ENCODE measurements at places on chromosomes 11 and 22.

- no peak for DNase-seq
Measured at GRCh38 chr11:113153847-113154246, 160.5 kb upstream of the TTC12 start.

GRCh38 chr11:45166604-45166897 lies 20.1 kb downstream of the PRDM11 start:
- no peak for DNase-seq

GRCh38 chr11:36431429-36432092 lies 78.5 kb downstream of the TRAF6 start:
- DNase-seq, result peak; percentile 99

GRCh38 chr11:111091321-111091938 lies 154.1 kb upstream of the POU2AF2 start:
- peak; percentile 21 for DNase-seq

GRCh38 chr11:10823152-10823579 lies 14.4 kb upstream of the EIF4G2 start:
- DNase-seq, result no peak

GRCh38 chr11:126477535-126478305 lies 122.2 kb downstream of the ST3GAL4 start:
- no peak for DNase-seq

- DNase-seq, result no peak
Measured at GRCh38 chr22:33654173-33654895, 265.9 kb downstream of the LARGE1 start.

DNA sequence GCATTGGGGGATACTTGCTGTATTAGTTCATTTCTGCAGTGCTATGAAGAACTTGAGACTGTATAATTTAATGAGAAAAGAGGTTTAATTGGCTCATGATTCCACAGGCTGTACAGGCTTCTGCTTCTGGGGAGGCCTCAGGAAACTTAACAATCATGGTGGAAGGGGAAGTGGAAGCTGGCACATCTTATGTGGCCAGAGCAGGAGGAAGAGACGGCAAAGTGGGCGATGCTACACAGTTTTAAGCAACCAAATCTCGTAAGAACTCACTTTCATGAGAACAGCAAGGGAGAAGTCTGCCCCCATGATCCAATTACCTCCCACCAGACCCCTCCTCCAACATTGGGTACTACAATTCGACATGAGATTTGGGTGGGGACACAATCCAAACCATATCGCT lies 55.1 kb downstream of the TMPRSS5 start:
- DNase-seq, result no peak

- no peak for DNase-seq
Measured at GRCh38 chr22:32789797-32790620, 11.5 kb upstream of the TIMP3 start.

GRCh38 chr22:41127451-41127850 lies 35.1 kb downstream of the EP300 start:
- no peak for DNase-seq

GRCh38 chr22:47781427-47782111 lies 1019.1 kb downstream of the TBC1D22A start:
- DNase-seq, result no peak

DNA sequence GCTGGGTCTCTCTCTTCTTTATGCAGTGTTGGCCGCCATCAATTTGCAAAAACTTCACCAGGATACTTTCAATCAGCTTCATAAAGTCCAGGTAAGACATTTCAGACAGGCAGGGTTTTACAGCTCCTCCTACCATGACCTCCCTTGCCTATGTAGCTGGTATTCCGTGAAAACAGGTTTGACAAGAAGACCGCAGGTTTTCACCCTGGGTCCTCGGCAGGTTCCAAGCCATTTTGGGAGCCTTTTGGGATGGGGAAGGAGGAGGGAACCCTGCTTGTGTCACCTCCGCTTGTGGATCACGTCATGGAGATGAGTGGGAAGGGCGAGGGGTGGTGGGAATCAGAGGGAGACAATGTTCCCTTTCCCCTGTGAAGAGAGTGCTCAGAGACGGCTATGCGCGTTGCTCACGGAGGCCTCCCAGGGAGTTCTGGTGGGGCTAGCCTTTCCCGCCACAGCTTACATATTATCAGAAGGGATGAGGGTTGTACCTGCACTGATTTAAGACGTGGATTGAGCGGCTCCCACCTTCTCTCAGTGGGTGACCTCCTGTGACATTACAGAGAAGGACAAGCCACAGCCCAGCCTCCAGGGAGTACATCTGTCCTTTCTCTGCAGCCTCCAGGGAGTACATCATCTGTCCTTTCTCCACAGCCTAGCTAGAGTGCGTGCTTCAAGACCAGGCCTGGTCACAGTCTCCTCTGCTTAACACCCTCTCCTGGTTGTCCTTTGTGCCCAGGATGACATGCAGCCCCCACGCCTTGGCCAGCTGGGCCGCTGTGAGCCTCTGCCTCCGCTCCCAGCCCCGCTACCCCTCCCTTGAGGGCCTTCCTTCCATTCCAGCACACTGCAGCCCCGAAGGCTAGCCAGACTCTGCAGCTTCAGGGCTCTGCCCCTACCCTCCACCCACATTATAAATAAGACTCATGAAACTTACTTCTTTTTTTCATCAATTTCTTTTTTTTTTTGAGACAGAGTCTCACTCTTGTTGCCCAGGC lies 17.2 kb downstream of the GLB1L3 start:
- DNase-seq, result no peak

GRCh38 chr11:8357505-8357888 lies 93.8 kb upstream of the LMO1 start:
- DNase-seq, result no peak

DNA sequence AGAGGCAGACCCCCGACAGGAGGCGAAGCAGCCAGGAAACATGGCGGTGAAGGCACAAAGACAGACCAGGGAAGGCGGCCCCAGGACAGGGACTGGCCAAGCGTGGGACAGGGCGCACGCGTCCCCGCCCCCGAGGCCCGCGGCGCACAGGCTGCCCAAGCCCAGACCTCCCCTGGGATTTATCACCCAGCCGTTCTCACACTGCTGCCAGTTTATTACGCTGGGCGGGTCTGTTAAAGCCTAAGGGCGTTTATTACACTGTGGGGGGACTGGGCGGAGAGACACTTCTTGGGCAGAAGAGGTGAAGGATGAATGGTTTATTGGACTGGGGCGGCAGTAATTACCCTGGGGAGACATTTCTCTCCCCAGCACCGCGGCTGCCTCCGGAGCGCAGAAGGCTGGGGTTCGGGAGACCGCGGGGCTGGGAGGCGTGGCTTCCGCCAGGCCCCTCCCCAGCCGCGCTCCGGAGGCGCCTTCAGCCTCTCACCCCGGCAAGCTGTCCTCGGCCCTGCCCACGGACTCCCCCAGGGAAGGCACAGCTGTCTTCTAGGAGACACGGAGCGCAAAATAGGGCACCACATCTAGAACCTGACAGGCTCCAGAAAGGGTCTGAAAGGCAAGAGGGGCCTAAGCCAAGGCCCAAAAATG lies 47.1 kb downstream of the SLC22A12 start:
- no peak for DNase-seq

DNA sequence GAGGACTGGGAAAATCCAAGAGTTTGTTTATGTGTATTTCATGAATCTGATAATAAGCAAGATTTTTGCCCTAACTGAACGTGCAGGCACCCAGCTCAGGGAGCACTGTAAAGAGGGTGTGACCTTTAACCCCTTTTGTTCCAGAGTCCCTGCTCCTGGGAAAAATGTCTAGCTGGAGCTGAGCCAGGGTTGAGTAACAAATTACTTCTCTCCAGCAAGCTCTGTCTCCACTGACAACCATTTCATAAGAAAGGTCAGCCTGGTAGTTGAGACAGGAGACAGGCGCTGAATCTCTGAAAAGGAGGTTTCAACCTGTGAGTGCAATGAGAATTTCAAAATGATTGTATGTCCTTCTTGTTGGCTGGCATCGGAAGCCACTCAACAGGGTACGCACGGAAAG lies 156.4 kb upstream of the NARS2 start:
- peak; percentile 35 for DNase-seq

DNA sequence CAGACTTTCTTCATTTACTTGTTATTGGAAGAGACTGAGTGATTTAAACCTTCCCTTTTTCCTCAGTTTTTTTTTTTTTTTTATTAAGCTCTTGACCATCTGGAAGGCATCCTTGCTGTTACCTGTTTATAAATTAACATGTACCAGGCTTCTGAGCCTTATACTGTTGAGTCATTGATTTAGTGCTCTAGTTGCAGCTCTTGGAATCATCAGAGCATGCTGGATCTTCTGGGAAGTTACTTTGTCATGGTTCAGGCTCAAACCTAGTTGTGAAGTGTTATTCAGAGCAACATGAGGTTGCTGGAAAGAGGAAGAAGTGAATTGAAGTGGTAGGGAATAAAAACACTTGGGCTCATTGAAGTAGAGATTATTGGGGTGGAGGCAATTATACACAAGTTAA lies 6.3 kb downstream of the ZDHHC5 start:
- no peak for DNase-seq

DNA sequence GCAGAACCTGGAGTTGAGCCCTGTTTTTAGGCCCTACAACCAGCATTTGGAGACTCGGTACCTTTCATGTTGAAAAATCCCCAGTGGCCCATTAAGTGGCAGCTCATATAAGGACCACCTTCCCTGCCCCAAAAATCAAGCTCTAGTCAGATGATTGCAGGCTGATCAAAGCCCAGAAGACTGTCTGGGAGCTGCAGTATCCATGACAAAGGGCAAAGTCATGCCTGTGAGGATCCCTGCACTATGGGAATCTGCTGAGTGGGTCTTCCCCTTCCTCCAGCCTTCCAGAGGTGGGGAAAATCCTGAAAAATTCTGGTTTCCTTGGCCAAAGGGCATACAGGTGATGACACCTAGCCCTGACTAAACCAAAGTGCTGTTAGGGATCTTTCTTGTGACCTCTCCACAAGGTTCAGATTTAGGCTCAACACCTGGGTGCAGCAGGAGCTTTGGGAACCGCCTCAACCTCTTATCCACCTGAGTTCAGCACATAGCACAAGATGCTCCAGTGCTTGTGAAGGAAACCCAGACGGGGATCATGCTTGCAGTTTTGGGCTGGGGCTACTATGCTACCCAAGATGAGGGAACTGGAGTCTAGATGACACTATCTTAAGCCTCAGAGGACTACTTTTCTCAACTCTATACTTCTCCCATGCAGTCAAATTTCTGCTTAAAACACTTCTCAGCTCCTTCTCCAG lies 1.2 kb upstream of the TRIM3 start:
- no peak for DNase-seq

DNA sequence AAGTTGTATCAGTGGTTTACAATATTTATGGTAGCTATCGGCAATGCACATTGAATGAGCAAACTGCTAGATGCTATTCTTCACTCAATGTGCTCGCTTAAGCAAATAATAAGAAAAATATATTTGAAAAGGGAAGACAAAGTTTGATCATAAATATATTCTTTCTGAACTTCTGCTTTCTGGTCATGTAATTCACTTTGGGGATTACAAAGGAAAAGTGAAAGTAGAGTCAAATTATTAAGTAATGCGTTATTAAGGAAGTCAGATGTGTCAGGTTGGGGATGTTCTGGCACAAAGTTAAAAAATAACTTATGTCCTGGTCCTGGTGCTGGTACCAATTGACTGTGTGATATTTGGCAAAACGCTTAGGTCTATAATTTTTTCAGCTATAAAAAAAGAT lies 98.0 kb upstream of the TRIM77 start:
- DNase-seq, result no peak

- no peak for DNase-seq
Measured at GRCh38 chr22:46245511-46245910, 4.6 kb downstream of the CDPF1 start.

DNA sequence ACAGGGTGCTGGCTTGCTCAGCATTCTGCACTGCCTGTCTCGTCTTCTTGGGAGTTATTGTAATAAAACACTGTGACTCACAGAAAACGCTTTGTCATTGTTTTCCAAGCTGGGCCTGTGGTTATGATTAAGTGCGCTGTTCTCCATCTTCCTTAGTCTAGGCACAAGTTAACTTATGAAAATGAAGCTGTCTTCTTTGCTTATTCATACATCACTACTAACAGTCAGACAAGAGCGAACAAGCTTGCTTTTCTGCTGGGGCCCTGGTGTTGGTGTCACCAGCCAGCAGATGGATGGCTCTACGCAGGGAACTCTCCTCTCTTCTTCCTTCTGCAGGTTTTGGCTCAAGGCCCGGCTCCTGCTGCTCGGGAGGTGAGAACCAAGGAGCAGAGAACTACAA lies 380.1 kb upstream of the SYN3 start:
- DNase-seq, result peak; percentile 77

GRCh38 chr11:73710964-73711363 lies 49.9 kb downstream of the RAB6A start:
- no peak for DNase-seq

GRCh38 chr11:46239801-46240061 lies 37.7 kb upstream of the CREB3L1 start:
- no peak for DNase-seq

DNA sequence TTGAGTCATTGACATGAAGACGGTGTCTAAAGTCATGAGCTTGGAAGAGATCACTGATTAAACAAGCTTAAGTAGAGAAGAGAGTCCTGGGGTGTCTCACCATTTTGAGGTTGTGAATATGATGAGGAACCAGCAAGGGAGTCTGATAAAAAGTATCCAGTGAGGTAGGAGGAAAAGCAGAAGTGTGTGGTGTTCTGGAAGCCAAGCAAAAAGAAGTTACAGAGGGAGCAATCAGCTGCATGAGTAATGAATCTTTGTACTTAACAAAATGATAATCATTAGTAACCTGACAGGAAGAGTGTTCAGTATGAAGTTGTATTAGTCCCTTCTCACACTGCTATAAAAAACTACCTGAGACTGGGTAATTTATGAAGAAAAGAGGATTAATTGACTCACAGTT lies 131.3 kb downstream of the C11orf87 start:
- no peak for DNase-seq

DNA sequence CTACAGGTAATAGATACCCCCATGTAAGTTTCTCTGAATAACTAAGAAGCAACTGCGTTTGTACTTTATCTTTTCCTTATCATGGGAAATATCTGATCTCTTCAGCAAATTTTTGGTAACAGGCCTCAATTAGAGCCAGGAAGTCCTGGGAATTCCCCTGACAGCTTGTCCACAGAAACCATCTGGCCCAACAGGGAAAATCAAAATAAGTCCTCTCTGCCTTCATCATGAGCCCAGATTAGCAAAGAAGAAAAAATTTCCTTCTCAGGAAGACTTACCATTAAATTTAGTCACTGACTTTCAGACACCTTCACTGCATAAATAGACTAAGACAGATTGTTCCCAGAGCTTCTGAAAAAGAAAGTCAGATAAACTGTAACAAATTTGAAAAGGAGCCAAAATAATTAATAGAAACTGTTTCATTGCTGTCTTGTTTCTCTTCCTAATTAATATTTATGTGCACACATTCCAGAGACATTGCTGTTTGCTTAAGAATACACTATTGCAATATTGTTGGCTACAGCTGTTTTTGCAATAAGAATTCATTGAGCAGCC lies 278.1 kb upstream of the FAT3 start:
- peak; percentile 4 for DNase-seq

GRCh38 chr11:46898396-46899095 lies 19.8 kb downstream of the LRP4 start:
- DNase-seq, result no peak

- DNase-seq, result no peak
Measured at GRCh38 chr11:66325263-66325671, 8.4 kb upstream of the CD248 start.

DNA sequence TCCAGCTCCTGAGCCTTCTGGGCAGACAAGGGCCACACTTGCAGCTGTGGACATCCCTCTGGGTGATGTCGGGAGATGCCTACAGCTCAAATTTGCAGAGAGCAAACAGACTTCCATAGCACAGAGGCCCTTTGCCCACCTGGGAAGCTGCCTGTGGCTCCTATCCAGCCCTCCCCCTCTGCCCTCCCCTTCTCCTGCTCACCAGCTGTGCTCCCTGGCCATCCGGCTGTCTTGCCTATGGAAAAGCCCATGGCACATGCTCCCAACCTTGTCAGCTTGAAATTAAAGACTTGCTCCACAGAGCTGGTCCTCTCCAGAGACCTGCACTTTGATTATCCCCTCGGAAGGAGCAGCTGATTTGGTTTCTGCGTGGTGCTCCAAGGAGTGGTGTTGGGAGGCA lies 118.9 kb upstream of the NECTIN1 start:
- no peak for DNase-seq

Data from choroid plexus epithelial cell (primary cell).